Activated naive CD8-positive, alpha-beta T cell treated with anti-CD3 and anti-CD28 coated beads for 36 hours (primary cell): ENCODE measurements at places on chromosomes 6 and 20. TPM values are rescaled to one million over a fixed set of nuclear protein-coding genes. Genes with fewer than 3 reads are reported as not detected.

GRCh38 chr20:20299904-20300303 lies 68.0 kb upstream of the INSM1 start:
- no peak for DNase-seq

DNA sequence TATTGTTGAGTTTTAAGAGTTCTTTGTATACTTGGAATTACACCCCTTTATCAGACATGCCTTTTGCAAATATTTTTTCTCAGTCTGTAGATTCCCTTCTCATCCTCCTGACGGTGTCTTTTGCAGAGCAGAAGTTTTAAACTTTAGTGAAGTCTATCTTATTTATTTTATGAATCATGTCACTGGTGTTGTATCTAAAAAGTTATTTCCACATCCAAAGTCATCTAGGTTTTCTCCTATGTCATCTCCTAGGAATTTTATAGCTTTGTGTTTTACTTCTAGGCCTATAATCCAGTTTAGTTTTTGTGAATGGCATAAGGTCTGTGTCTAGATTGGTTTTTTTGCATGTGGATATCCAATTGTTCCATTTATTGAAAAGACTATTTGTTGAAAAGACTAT lies 271.3 kb downstream of the KIF16B start:
- DNase-seq, result no peak

DNA sequence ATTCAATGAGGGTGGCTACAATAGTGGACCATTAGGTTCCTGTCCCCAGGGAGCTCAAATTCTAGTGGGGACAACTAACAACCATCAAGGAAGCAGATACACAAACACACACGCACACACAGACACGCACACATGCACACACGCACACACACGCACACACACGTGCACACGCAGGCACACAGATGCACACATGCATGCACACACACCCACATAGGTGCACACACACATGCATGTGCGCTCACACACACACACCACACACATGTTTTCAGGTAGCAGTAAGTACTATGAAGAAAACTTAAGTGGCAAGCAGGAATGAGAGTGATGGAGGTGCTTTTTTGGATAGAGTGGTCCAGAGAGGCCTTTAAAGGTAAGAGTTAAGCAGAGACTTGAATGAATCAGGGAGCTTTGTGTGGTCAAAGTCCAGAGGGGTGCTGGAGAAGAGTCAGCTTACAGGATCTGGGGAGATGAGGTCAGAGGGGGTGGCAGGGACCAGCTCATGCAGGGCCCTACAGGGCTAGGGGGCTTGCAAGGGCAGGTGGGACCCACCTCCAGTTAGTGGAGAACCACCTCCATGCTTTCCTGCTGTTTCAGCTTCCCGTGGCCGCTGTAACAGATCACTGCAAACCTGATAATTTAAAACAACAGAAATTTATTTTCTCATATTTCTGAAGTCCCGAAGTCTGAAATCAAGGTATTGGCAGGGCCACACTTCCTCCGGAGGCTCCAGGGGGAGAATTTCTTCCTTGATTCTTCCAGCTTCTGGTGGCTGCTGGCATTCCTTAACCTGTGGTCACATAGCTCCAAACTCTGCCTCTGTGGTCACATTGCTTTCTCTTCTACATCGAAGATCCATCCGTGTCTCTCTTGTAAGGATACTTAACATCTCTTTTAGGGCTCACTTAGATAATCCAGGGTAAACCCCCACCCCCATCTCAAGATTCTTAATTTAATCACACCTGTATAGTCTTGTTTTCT lies 6.9 kb upstream of the NSFL1C start:
- DNase-seq, result no peak

- DNase-seq, result no peak
Observed at GRCh38 chr20:49612127-49612738, 44.3 kb upstream of the PTGIS start.

- DNase-seq, result no peak
Observed at GRCh38 chr20:47156301-47157137, 200.0 kb downstream of the ZMYND8 start.

GRCh38 chr6:291204-291696 lies 1.0 kb upstream of the DUSP22 start:
- no peak for DNase-seq

DNA sequence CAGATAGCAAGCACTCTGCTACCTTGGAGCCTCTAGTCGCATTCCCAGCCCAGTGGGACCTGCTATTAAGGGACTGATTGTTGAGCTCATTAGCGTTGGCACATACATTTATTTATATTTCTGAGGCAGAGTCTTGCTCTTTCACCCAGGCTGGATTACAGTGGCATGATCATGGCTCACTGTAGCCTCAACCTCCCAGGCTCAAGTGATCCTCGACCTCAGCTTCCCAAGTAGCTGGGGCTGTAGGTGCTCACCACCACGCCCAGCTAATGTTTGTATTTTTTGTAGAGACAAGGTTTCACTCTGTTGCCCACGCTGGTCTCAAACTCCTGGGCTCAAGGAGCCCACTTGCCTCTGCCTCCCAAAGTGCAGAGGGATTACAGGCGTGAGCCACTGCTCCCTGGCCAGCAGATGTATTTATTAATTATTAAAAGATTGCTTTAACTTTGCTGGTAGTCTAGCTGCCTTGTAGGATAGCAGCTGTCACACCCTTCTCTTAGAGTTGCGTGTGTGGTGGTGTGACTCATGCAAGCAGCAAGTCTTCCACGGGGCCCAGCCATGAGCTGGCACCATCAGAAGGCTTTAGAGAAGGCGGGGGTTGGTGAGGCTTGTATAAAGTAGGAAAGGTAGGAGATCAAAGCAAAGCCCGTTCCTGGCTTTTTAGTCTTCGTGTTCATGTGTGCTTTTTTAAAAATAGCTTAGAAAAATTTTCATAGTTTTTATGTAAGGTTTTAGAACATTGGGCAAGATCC lies 16.5 kb downstream of the ACTR5 start:
- peak; percentile 37 for DNase-seq

DNA sequence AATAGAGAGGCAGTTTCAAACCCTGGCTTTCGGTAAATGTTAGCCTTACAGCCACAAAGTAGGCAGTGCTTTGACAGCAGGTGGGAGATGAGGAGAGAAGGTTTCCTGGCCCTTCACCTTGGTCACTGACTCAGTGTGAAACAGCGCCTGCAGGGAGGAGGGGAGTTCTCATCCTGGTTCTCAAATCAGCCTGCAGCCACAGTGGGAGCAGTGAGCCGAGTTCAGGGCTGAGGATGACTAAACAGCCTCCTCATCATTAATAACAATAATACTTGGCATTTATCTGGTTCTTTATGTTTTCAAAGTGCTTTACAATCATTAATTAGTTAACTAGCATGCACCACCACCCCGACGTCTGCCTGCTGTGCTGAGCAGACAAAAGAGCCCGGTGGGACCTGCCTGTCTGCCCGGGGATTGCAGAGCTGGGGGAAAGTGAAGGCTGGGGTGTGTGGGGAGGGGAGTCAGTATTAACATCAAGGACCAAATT lies 59.6 kb downstream of the PRDM1 start:
- peak; percentile 32 for DNase-seq

- no peak for DNase-seq
Observed at GRCh38 chr6:136980070-136980469, 58.0 kb downstream of the SLC35D3 start.

GRCh38 chr6:61688165-61688564 lies 597.9 kb downstream of the KHDRBS2 start:
- no peak for DNase-seq

DNA sequence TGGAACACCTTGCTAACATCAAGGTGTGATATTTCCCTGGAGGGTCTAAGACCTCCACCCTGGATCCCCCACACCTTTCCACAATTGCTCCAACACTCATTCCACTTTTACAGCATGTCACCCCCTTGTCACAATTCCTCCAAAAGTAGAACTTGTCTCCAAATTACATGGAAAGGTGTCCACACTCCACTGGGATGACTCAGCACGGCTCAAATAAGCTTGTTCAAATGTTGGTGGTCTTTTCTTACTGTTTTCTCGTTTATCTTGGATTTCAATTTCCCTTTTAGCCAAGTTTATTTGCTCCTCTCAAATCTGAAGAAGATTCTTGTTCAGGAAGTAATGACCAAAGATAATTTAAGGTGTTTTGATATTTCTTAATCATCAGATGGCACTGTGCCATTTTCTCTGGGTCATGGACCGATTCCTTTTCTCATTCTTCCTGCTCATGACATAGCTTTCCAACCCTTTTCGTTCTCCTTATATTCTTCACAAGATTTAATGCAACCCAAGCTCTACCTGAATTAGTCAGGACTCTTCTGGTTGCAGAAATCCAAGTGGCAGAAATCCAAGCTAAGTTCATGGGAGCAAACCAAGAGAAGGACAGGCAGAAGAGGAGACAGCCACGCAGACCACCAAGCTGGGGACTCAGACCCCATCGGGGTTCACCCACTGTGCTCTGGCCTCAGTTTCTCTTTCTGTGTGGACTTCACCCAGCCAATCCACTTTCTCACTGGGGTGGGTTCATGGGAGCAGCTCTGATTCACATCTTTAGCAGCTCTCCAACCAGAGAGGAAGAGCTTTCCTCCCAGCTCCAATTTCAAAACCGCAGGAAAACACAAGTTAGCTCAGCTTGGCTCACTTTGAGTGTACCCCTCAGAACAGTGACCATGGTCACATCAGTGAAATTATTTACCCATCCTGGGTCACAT lies 110.5 kb upstream of the CDYL start:
- no peak for DNase-seq

GRCh38 chr20:62363920-62364851 lies 2.9 kb downstream of the LAMA5 start:
- DNase-seq, result no peak

- no peak for DNase-seq
Observed at GRCh38 chr6:88211446-88211845, 45.3 kb upstream of the CNR1 start.

- DNase-seq, result no peak
Observed at GRCh38 chr6:49072146-49072545, 390.9 kb downstream of the MMUT start.

DNA sequence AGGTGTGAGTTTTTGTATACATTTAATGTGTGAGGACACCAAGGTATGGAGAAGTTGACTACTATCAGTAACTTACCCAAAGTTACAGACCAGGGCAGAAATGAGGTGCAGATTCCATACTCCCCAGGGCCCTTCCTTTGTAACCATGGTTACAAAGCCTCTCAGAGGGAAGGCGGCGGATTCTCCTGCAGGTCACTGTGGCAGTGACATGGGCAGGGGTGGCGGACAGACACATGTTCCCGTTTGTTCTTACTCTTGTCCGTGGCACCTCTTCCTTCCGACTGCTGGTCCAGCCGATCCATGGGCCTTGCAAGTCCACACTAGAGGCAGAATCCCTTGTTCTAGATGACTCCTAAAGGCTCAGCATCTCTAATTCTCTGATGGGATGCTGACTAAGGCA lies 43.0 kb downstream of the PDYN start:
- DNase-seq, result no peak

DNA sequence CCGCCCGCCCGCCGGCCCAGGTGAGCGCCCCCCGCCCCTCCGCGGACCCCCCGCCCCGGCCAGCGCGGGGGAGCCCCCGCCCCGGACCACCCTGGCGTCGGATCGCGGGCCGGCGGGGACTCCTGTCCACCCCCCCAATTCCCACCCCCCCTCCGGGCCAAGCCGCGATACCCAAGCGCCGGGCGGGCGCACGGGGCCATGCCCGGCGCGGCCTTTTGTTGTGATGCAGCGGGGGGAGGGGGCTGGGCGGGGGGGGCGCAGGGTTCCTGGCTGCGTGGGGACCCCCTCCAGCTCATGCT lies 245 bp downstream of the SRC start:
- DNase-seq, result no peak

DNA sequence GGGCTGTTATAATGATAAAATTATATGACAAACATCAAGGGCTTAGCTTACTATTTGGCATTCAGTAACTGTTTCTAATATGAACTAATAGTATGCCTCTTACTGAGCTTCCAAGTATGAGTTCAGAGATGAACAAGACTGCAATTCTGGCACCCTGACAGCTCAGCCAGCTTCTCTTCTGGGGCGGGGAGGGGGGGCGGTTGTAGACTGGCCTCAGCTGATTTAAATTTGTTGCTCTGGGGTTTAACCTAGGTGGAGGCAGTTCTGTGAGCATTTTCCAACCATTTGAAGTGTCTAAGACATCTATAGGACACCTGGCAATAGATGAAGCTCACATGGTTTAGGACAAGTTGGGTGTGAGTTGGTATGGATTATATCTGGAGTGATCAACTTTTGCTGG lies 401.9 kb downstream of the QKI start:
- no peak for DNase-seq

- no peak for DNase-seq
Observed at GRCh38 chr6:783966-784735, 91.2 kb upstream of the EXOC2 start.

DNA sequence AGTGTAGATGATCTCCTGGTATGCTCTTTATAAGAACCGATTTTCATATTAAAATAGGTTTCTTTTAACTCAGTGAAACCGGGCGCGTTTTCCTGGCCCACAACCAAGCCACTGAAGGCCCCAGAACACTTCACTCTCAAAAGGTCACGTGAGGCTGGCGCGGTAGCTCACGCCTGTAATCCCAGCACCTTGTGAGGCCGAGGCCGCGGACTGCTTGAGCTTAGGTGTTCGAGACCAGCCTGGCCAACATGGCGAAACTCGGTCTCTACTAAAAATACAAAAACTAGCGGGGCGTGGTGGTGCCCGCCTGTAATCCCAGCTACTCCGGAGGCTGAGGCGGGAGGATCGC lies 402 bp upstream of the TAF8 start:
- peak; percentile 62 for DNase-seq

GRCh38 chr6:156182356-156182755 lies 594.8 kb upstream of the ARID1B start:
- DNase-seq, result no peak

DNA sequence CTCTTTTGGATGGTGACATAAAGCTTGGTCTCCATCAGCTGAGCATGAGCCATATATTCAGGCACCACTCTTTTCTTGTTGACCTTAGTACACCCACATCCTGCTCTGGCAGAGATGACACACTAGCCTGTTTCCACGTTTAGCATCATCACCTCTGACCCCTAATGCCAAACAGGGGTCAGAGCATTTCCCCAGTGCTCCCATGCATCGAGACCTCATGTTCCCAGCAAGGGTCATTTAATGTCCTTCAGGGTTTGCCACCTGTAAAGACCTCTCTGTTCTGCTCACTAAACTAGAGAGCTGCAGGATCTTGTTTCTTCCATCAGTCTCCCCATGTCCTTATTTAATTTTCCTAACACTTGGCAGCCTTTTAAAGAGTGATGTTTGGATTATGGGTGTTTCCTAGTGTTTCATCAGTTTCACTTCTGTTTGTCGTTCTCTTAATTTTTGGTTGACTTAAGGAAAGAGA lies 97.5 kb downstream of the AIG1 start:
- no peak for DNase-seq

The C20orf202 gene
- total RNA-seq, result not detected

The RARS2 gene
- total RNA-seq, result 21.8 TPM

The GNRH2 gene
- 1.1 TPM for total RNA-seq

The IRAK1BP1 gene
- 3.5 TPM for total RNA-seq

The ARFRP1 gene
- total RNA-seq, result 49.5 TPM

The DOK5 gene
- 4.1 TPM for total RNA-seq

The ABT1 gene
- 44.5 TPM for total RNA-seq

The BPIFB1 gene
- not detected for total RNA-seq

The LAMP5 gene
- total RNA-seq, result not detected

The ID4 gene
- not detected for total RNA-seq

The SLC39A7 gene
- 55.6 TPM for total RNA-seq
